ENCODE measurements at places on chromosomes 1 and 21. TPM values are rescaled to one million over a fixed set of nuclear protein-coding genes. Genes with fewer than 3 reads are reported as not detected.

The CADM3 gene
- total RNA-seq, result 4.0 TPM

GRCh38 chr21:40947713-40948112 lies 100.8 kb upstream of the DSCAM start:
- no peak for DNase-seq
- H3K4me3 ChIP-seq, result no peak overlapping the region
- no peaks in the 10 kb centered on the region for H3K4me1 ChIP-seq
- H3K27me3 ChIP-seq, result no peaks in the 10 kb centered on the region

DNA sequence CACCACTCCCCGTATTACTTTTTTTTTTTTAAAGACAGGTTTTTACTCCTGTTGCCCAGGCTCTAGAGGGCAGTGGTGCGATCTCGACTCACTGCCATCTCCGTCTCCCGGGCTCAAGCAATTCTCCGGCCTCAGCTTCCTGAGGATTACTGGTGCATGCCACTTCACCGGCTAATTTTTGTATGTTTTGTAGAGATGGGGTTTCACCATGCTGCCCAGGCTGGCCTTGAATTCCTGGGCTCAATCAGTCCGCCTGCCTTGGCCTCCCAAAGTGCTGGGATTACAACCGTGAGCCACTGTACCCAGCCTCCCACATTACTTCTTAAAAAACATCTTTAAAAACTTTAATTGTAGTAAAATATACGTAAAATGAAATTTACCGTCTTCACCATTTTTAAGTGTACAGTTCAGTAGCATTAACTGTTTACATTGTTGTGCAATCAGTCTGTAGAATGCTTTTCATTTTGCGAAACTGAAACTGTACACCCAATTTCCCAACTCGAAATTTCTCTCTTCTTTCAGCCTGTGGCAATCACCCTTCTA lies 77.0 kb downstream of the ZMYM4 start:
- no peak overlapping the region for H3K27ac ChIP-seq
- no peaks in the 10 kb centered on the region for H3K27me3 ChIP-seq
- DNase-seq, result peak; percentile 65
- peaks cover 14% of the 10 kb centered on the region for H3K36me3 ChIP-seq

- H3K27ac ChIP-seq, result peak overlapping the region; percentile 4
- H3K27me3 ChIP-seq, result no peaks in the 10 kb centered on the region
- no peaks in the 10 kb centered on the region for H3K4me1 ChIP-seq
These were observed 38.2 kb downstream of the KCNAB2 start for GRCh38 chr1:6083801-6084446.

- DNase-seq, result no peak
- H3K36me3 ChIP-seq, result no peaks in the 10 kb centered on the region
- no peak overlapping the region for H3K27ac ChIP-seq
- no peak overlapping the region for H3K4me3 ChIP-seq
- no peaks in the 10 kb centered on the region for H3K4me1 ChIP-seq
These were observed 151.6 kb upstream of the ZNF644 start for GRCh38 chr1:91173346-91173890.

All from endodermal cell (in vitro differentiated cells).